Activated naive CD8-positive, alpha-beta T cell treated with anti-CD3 and anti-CD28 coated beads, Interleukin-2, amount 50 U/mL, for 16 hours (primary cell): ENCODE measurements at places on chromosomes 12 and 14.

- DNase-seq = no peak
Observed at GRCh38 chr14:36997843-36998242, 174.6 kb downstream of the SLC25A21 start.

DNA sequence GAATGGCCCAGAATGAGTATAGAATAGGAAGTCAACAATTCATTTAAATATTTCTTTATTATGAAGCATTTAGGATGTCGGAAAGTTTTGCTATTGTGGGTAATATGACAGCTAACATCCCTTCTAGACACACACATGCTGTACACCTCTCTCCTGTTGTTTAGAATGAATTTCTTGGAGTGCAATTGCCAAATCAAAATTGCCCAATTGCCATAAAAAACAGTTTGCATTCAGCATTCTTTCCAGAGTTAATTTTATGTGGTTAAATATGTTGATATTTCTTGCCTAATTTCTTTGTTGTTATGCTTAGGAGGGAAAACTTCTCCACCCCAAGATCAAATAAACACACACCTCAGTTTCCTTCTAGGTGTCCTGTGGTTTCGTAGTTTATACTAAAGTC lies 16.9 kb upstream of the SMCO2 start:
- no peak for DNase-seq

GRCh38 chr14:89445273-89445973 lies 28.4 kb upstream of the FOXN3 start:
- no peak for DNase-seq

- DNase-seq = no peak
Observed at GRCh38 chr12:88334271-88334670, 192.2 kb downstream of the TMTC3 start.
